Tongue (tissue), 3 donors: ENCODE measurements at places on chromosomes 7 and 10.

DNA sequence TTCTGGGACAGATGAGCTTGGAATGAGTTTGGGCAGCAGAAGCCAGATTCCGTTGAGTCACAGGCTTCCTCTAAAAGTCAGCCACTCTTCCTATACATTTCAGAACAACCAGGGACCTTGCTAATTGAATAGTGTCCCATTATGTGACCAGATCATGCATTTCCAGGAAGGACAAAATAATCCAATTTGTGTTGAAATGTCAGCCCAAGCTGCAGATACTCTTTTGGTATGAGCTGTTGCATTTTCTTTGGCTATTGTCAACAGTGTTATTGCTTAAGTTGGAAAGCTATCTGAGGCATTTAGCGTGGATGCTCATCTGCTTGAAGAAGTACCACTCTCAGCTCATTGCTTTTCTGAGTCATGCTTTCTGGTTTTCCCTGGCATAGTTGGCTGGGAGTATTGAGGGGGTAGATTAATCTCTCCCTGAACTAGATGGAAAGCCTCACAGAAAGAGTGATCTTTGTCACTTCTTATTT lies 223.7 kb upstream of the HABP2 start:
- DNase-seq = no peak

GRCh38 chr10:127315888-127316287 lies 119.5 kb upstream of the INSYN2A start:
- DNase-seq = no peak

- peak; percentile 59 for DNase-seq
These were observed 839 bp downstream of the IKZF5 start for GRCh38 chr10:123007558-123008354.

GRCh38 chr10:1712314-1712713 lies 25.0 kb downstream of the ADARB2 start:
- DNase-seq = no peak

DNA sequence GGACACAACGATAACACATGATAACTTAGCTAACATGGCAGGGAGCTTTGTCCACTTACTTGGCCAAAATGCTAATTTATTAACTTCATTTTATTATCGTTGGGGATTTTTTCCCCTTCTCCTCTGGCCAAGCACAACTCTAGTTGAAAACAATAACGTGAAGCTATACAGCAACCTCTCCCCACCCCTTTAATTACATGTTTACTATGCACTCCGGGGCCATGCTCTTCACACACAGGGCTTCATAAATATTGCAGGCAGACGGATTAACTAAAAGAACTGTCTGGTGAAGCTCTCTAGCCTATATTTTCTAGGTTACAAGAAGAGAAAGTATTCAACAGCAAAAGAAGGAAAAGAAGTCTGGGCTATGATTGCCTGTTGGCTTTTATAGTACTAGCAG lies 51.7 kb downstream of the XRCC2 start:
- no peak for DNase-seq

- DNase-seq = no peak
These were observed 24.6 kb downstream of the SLK start for GRCh38 chr10:103991393-103992128.

DNA sequence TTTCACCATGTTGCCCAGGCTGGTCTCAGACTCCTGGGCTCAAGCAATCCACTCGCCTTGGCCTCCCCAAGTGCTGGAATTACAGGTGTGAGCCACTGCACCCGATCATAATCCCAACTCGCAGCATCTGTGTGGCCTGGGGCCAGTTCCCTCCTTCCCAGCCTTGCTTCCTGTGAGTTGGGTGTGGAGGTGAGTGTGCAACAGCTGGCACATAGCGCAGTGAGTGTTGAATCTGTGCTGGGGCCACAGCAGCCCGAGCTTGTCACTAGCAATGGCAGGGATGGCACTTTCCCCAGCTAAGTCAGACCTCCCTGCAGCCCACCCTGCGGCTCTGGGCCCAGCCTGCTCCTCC lies 12.2 kb downstream of the TMEM184A start:
- peak; percentile 36 for DNase-seq

DNA sequence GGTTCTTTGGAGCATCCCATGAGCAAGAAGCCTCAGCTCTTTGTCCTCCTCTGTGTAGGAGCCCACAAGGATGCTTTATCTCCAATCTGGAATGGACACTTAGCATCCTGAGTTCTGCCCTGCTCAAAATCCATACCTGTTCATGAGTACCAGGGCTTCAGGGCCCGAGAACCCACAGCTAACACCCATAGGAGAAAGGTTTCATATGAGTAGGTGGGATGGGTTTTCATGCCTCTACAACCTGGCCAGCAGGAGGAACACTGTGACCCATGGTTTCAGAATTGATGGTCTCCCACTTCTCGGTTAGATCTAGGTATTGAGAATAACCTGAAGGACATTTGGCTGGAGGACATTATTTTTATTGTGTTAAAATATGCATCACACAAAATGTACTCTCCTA lies 57.8 kb downstream of the TBXAS1 start:
- DNase-seq = no peak

DNA sequence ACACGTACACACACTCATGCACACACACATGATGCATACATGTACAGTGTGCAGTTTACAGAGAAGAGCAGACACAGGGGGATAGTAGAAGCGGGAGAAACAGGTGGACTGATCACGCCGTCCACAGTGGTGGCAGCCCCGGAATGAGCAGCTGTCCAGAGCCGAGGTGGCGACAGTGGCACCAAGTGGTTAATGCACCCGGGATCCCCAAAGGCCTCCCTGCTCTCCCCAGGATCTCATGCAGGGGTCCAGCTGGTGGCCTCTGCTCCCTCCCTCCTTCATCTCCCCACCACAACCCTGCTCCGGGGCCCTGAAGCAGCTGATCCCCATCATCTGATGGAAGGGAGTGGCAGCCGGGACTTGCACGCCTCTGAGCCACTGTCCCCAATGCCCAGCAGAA lies 29.7 kb downstream of the TMEM130 start:
- DNase-seq = no peak
